IPS DF 6.9 (cell line): ENCODE measurements at places on chromosomes 7 and 10.
A peak's percentile ranks its signal among the peaks of the same experiment; 100 is the strongest.

GRCh38 chr10:102492983-102493382 lies 9.5 kb downstream of the ACTR1A start:
- no peaks in the 10 kb centered on the region for H3K27me3 ChIP-seq
- no peak overlapping the region for H3K27ac ChIP-seq
- H3K4me3 ChIP-seq: no peak overlapping the region
- H3K36me3 ChIP-seq: peaks cover 5% of the 10 kb centered on the region; the same call in 1 of the 2 replicates

DNA sequence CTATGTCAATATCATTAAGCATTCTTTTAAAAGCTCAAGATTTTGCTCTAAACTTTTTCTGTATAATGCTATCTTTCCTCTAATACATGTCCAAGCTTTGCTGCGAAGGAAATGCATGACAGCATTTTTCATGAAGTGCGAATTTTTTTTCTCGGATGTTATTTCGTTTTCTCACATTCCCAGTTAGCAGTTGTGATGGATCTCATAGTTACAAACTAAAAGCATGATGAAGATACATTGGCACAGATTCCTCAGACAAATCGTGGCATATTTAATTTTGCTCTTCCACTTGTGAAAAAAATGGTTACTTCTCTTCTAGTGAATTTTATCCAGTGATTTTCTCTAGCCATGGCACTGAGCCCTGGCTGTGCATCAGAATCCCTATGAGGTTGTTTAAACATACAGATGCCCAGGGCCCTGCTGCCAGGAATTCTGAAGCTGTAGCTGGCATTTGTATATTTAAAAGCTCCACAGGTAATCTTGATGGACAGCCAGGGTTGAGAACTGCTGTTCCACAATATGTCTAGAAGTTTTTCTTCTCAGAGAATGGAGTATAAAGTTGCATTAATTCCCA lies 299.8 kb upstream of the NEBL start:
- no peak for DNase-seq
- H3K27ac ChIP-seq: no peak overlapping the region
- H3K36me3 ChIP-seq: no peaks in the 10 kb centered on the region
- no peaks in the 10 kb centered on the region for H3K27me3 ChIP-seq
- no peaks in the 10 kb centered on the region; the same call in 1 of the 2 replicates for H3K4me1 ChIP-seq

DNA sequence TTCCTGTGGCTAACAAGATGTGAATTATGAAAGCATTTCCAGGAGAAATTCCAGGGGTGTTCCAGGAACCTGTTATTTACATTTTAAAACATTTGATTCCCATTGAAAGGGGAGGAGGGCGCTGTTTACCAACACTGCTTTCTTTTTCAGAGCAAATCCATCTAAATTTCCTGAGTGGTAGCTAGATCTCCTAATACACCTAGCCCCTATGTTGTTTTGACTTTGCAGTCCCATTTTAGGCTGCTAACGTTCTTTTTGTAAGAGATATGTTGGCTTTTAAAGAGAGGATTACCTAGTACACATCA lies 130.8 kb downstream of the TCF7L2 start:
- no peaks in the 10 kb centered on the region for H3K36me3 ChIP-seq
- H3K27me3 ChIP-seq: no peaks in the 10 kb centered on the region
- no peak overlapping the region for H3K4me3 ChIP-seq
- DNase-seq: no peak

DNA sequence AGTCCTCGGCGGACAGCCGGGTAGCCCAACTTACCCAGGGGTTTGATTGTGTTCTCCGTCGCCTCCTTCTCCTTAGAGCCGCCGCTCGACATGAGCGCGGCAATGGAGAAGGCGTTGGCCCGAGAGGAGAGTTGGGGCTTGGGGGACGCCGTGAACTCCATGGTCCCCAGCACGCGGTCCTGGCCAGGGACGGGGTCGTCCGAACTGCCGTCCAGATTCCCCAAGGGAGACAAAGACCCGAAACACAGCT lies 515 bp downstream of the TBX20 start:
- H3K27ac ChIP-seq: no peak overlapping the region
- H3K27me3 ChIP-seq: peaks cover 79% of the 10 kb centered on the region
- no peak for DNase-seq
- H3K4me3 ChIP-seq: peak overlapping the region; percentile 57; the same call in 1 of the 2 replicates

GRCh38 chr10:81905161-81905560 lies 30.2 kb downstream of the NRG3 start:
- no peak overlapping the region for H3K27ac ChIP-seq
- peaks cover 4% of the 10 kb centered on the region; the same call in 1 of the 2 replicates for H3K4me1 ChIP-seq
- no peaks in the 10 kb centered on the region for H3K27me3 ChIP-seq
- no peak for DNase-seq
- H3K36me3 ChIP-seq: no peaks in the 10 kb centered on the region

DNA sequence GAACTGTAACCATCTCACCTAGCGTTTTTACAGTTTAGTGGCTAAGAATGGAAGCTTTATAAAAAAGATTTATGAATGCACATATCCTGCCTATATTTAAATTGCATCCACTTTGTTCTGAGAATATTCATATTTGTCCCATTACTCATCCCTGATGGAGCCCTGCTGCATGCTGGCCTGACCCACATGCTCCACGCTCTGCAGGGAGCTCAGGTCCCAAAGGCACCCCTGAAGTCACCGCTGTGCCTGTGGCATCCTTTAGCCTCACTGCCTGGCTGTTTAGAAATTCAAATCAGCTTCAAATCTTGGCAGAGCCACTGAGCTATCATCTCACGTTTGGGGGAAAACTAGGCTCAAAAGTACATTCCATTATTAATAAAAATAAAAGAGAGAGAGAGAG lies 24.4 kb downstream of the C10orf90 start:
- H3K4me1 ChIP-seq: no peaks in the 10 kb centered on the region
- H3K27ac ChIP-seq: no peak overlapping the region
- H3K4me3 ChIP-seq: no peak overlapping the region
- H3K27me3 ChIP-seq: no peaks in the 10 kb centered on the region
- H3K36me3 ChIP-seq: no peaks in the 10 kb centered on the region
- DNase-seq: no peak

GRCh38 chr10:117920956-117921355 lies 125.8 kb downstream of the RAB11FIP2 start:
- no peak overlapping the region for H3K27ac ChIP-seq
- H3K4me1 ChIP-seq: no peaks in the 10 kb centered on the region
- no peaks in the 10 kb centered on the region for H3K27me3 ChIP-seq
- no peak for DNase-seq
- no peak overlapping the region for H3K4me3 ChIP-seq

DNA sequence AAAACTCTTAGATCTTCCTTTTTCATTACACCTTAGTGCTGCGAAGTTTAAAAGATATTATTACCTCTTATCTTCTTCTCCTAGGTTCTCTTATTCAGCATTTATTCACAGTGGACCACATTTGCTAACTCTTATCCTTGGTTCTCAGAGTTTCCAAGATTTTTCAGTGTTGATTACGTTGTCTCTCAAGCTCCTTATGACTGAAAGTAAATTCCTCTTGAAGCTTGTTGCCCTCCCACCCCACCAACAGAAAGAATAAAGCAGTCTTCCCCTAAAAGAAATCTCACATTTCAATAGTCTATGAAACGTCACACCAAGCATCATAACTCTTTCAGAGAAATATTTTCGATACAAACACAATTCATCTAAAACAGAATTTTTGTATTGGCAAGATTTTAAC lies 362.5 kb downstream of the MAGI2 start:
- no peaks in the 10 kb centered on the region for H3K4me1 ChIP-seq
- no peaks in the 10 kb centered on the region for H3K27me3 ChIP-seq
- no peak overlapping the region for H3K4me3 ChIP-seq
- no peak overlapping the region for H3K27ac ChIP-seq

- no peaks in the 10 kb centered on the region for H3K4me1 ChIP-seq
- DNase-seq: no peak
- H3K4me3 ChIP-seq: no peak overlapping the region
- no peak overlapping the region for H3K27ac ChIP-seq
These were observed 109.1 kb downstream of the LMBR1 start for GRCh38 chr7:156783864-156784263.

DNA sequence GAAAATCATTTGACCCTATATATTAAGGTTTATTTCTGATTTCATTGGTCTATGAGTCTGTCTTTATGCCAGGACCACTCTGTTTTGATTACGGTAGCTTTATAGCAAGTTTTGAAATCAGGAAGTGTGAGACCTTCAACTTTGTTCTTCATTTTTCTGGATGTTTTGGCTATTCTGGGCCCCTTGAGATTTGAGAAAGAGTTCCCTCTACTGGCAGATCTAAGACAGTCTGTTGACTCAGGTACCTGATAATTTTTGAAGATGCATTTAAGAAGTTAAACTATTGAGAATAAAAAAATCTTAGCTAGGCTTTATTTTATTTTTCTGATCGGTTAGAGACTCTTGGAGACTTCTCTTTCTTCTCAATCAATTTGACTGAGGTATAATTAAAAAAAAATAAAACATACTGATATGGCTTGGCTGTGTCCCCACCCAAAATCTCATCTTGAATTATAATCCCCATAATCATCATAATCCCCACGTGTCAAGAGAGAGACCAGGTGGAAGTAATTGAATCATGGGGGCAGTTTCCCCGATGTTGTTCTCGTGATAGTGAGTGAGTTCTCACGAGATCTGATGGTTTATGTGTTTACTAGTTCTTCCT lies 209.2 kb downstream of the SNX10 start:
- H3K27me3 ChIP-seq: no peaks in the 10 kb centered on the region
- no peak overlapping the region for H3K27ac ChIP-seq
- H3K4me3 ChIP-seq: no peak overlapping the region
- no peak for DNase-seq
- H3K36me3 ChIP-seq: no peaks in the 10 kb centered on the region
- H3K4me1 ChIP-seq: peaks cover 1% of the 10 kb centered on the region; the same call in 1 of the 2 replicates

DNA sequence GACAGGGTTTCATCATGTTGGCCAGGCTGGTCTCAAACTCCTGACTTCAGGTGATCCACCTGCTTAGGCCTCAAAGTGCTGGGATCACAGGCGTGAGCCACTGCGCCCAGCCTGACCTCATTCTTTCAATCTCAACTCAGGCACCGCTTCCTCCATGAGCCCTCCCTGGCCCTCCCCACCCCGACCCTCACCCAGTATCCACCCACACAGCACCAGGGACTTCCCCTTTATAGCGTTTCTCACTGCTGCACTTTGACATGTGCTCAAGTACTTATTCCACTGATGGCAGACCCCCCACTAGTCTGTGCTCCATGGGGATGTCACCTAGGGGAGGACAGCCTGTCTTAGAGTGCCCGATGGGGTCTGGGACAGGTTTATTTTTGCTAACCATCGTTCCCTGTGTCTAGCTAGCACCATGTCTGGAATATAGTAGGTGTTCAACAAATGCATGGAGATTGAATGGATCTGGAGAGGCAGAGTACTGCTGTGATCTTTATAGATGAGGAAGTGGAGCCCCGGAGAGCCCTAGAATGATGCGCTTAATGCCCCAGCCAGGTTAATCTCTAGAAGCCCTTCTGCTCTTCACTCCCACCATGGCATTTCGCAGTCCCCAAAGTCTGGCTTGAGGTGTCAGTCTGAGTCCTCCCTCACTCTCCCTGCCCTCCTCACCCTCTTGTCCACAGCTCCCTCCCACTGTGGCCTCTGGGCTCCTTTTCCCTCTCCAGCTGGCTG lies 258.8 kb downstream of the RPS24 start:
- H3K27ac ChIP-seq: no peak overlapping the region
- H3K36me3 ChIP-seq: no peaks in the 10 kb centered on the region
- H3K4me3 ChIP-seq: no peak overlapping the region

DNA sequence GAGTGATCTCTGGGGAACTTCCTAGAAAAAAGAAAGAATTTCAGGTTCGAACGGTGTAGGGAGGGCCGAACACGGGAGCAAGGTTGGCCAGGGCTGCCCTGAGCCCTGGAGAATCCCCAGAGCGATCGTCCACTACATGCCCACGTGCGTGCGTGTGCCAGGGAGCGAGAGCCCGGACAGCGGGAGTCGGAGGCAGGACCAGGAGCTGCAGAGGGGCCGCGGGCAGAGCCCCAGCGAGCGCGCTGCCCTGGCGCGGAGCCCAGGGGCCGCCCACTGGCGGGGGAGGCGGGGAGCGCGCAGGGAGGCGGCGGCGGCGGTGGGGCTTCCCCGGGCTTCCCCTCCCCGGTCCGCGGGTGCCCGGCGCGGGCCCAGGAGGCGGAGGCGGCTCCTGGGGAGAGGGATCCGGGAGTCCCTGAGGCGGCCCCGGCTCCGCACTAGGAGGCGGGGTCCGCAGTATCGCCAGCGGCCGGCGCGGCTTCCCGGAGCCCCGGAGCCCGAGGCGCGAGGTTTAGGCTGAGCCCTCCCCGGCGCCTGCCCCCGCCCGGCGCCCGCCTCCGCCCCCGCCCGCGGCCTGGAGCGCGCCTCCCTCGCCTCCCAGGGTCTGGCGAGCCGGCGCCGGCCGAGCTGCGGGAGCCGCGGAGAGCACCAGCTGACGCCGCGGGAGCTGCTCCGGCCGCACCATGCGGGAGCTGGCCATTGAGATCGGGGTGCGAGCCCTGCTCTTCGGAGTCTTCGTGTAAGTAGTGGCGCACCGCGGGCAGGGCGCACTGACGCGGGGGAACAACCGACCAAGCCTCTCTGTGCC lies at the start of gene PLPP4:
Gene PLPP4 (plus strand): TSS at position 602 of the 805 bp plus-strand sequence. CDS start 79 bp downstream, at position 681.
- H3K4me1 ChIP-seq: peaks cover 2% of the 10 kb centered on the region; the same call in 1 of the 2 replicates
- H3K27me3 ChIP-seq: peaks cover 24% of the 10 kb centered on the region
- DNase-seq: no peak
- no peak within 1 kb of the TSS for H3K27ac ChIP-seq

GRCh38 chr10:8235253-8236027 lies 181.0 kb downstream of the GATA3 start:
- H3K36me3 ChIP-seq: no peaks in the 10 kb centered on the region
- H3K27ac ChIP-seq: no peak overlapping the region
- H3K4me1 ChIP-seq: no peaks in the 10 kb centered on the region
- DNase-seq: no peak
- H3K4me3 ChIP-seq: no peak overlapping the region
- no peaks in the 10 kb centered on the region for H3K27me3 ChIP-seq

- no peaks in the 10 kb centered on the region for H3K27me3 ChIP-seq
- H3K27ac ChIP-seq: no peak overlapping the region
- no peaks in the 10 kb centered on the region; the same call in 1 of the 2 replicates for H3K4me1 ChIP-seq
- no peak for DNase-seq
- no peak overlapping the region for H3K4me3 ChIP-seq
These were observed 46.8 kb upstream of the TMEM213 start for GRCh38 chr7:138750901-138751464.
